ENCODE measurements at places on chromosomes 3 and 15.

DNA sequence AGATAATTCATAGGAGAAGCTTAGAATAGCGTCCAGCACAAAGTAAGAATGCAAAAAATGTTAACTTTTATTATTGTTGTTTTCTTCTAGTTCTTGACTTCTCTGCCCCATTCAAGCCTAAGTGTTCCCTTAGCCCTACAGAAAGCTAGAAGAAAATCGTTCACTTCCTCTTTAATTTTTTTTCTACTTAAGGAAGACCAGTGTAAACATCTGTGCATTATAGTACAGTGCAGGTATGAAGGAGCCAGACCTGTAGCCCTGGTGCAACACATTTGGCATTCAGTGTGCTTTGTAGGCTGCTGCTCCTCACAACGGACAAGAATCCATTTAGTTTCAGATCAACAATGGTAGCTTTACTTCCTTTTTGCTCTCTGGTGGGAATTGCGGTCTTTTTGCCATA lies 127.8 kb upstream of the SLC7A14 start:
- DNase-seq: no peak

DNA sequence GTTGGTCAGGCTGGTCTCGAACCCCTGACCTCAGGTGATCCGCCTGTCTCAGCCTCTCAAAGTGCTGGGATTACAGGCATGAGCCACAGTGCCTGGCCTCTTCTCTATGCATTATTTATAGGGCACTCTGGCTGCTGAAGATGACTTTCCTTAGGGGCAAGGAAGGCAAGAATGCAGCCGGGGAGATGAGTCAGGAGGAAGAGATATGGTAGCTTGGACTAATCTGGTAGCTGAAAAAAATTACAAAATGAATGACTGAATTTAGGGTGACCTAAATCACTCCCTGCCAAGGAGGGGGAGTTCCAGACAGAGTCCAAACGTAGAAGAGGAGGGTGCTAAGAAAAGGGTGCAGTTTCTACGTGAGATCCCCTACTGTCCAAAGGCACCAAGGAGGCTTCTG lies 14.2 kb downstream of the RHCG start:
- no peak for DNase-seq

DNA sequence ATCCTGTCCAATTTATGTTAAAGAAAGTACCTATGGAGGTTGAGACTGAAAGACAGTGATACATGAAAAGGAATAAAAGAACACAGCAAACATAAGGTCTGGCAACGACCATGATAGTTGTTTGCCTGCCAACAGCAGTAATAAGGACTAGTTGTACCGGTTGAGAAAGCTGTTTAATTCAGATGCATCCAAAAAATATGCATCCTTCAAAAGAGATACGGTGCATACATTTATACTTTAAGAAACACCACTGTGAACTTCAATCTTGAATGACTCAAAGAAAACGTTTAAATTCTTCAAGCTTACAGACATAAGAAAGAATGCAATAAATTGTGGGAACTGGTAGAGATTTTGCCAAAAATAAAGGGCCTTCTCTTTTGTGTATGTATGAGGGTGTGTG lies 492.1 kb downstream of the NLGN1 start:
- DNase-seq: no peak

DNA sequence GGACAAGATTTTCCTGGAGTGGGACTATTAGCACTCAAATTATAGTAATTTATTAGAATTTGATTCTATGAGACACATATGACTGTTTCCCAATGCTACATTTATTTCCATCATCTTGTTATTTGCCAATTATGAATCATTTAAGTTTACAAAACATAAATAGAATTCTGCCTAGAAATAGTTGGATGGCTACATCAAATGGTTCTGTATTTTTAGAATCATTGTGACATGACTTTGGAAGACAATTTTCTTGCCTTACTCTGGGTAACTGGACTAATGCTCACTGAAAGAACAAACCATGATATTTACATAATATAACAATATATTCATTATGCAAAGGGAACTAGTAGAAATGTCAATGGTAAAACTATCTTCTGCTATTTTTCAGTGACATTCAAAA lies 173.5 kb downstream of the ZIC1 start:
- DNase-seq: no peak

- DNase-seq: no peak
Observed at GRCh38 chr3:45529697-45530096, 64.9 kb upstream of the LIMD1 start.

DNA sequence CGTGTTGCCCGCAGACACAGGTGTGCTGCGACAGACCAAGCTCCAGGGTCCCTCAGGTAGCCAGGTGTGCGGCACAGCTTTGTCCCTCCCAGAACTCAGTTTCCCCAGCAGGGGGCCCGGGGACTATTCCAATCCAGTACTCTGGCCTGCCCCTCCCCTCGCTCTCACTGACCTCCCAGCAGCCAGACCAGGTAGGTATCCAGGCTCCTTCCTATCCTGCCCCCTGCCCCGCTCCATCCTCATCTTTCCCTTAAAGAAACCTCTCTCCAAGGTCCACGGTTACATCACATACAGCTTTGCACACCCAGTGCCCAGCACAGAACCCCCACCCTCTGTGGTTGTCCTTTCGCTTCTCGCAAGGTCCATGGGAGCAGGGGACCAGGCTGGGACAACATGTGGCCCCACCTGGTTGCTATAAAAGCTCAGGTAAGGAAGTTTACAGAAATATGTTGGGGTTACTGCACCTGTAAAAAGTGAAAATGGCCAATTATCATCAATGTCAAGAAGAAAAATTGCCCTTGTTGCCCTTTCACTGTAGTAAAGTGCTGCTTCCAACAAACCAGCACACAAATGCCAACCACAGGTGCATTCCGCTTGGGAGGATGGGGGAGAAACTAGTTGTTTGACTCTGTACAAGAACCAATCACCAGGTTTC lies 7.3 kb upstream of the CYP11A1 start:
- no peak for DNase-seq
